Large intestine (tissue), 12 donors: ENCODE measurements at places on chromosomes 5 and 9.

DNA sequence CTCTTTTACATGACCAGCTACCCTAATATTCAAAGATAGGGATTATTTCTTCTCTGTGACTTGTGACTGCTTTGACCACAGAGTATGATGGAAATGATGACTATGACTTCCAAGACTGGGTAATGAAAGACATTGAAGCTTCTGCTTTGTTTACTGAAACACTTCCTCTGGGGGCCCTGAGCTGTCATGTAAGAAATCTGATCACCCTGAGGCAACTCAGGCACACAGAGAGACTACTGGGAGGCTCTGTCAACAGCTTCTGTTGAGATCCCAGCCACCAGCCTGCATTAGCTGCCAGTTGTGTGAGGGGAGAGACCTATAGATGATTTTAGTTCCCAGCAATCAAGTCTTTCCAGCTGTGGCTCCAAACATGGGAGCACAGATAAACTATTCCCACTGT is 76.5 kb downstream of the KCTD16 start:
- no peak for DNase-seq

DNA sequence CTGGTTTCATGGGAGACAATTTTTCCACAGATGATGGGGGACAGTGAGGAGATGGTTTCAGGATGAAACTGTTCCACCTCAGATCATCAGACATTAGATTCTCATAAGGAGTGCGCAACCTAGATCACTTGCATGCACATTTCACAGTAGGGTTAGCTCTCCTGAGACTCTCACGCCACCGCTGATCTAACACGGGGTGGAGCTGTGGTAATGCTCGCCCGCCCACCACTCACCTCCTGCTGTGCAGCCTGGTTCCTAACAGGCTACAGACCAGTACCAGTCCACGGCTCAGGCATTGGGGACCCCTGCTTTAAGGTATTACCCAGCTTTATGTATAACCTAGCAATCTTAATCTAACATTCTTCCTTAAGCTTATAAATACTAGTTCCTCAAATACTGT is 35.6 kb downstream of the TTC39B start:
- DNase-seq, result no peak

DNA sequence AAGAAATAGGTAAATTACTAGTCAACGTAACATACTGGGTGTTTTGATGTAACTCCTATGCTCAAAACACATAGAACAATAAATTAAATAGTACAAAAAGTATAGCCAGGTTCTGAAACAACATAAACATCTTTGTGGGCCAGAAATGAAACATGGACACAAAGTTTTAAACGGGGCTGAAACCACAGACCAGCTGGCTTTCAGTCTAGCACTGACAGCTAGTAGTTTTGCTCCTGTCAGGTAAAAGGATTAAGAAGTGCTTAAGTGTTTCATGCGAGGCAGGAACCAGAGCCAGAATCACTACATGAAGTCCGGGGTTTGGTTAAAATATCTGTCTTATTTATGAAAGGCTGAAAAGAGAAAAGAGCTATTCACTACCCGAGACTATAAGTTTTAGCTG is 19.5 kb downstream of the DCAF10 start:
- DNase-seq, result no peak

GRCh38 chr5:153618307-153618706 is 127.8 kb downstream of the GRIA1 start:
- no peak for DNase-seq

GRCh38 chr5:11611011-11611410 is 293.2 kb downstream of the CTNND2 start:
- no peak for DNase-seq

GRCh38 chr9:546797-547223 is 294.7 kb upstream of the DMRT1 start:
- no peak for DNase-seq

DNA sequence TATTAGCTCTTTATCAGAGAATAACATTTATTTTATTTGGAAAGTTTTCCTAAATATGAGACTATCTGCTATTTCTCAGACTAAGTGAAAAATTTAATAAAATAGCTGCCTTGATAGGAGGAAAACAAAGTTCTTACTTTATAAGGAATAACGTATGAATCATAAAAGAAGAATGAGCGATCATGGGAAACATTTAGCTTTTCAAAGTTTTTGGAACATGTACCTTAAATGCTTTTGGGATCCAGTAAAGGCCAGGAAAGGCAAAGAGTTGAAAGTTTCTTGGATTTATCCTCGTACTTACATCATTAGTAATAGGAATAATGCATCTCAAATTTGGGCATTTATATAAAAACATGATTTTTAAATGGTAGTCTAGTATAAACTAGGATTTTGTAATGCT is 19.4 kb downstream of the OGN start:
- no peak for DNase-seq

GRCh38 chr5:83441747-83442146 is 29.8 kb upstream of the VCAN start:
- DNase-seq, result no peak

GRCh38 chr5:95669540-95669939 is 13.3 kb downstream of the SPATA9 start:
- peak; percentile 51 for DNase-seq

GRCh38 chr5:36105819-36106218 is 39.1 kb upstream of the UGT3A2 start:
- DNase-seq, result no peak

- no peak for DNase-seq
Observed at GRCh38 chr5:71731015-71731414, 11.9 kb downstream of the CARTPT start.

DNA sequence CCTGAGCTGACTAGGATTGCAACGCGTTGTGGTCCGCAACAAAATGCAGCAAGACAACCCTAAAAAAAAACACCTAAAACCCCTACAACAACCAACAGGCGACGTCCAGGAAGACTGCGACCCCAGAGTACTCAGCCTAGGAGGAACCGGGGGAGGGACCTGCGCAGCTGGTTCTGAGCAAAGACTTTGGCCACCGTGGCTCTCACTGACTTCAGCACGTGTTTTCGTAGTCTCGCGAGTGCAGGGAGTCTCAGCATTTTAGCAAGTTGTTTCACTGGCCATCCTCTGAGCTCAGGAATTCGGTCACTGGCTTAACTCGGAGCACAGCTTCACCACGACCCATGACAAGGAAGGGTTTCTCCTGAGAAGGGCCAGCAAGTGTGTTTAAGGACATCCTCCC is 8.6 kb upstream of the ZDHHC11 start:
- peak; percentile 37 for DNase-seq

DNA sequence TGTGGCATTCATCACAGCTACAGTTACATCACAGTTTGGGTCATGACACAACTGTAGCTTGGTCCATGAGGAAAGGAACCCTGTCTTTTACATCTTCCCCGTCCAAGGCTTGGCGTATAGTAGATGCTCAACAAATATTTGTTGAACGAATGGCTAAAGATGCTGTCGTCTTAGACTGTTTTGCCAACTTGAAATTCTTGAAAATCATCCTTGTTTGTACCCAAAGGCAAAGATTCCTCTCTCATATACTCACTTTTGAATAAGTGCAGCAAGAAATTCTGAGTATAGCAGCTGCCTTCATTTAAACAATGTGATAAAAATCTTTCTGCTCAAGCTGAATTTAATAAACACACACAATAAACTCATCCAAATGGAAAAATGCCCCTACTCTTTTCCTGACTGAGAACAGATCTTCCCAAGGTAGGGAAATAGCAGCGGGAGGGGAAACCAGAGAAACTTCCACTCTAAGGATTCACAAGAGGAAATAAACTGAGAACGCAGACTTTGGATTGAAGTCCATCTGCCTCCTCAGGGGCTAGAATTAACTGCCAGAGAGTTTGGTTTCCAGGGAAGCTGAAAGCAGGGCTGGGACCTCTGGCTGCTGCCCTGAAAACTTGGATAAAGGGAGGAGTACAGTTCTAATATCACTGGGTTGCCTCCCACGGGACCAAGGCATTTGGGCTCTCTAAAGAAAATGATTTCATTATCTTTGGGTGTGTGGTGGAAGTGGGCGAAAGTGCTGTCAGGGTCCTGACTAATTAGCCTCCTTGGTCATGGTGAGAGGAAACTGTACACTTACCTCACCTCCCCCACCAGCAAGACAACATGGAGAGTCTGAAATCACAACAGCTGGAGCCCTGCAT is 99.1 kb downstream of the DPYSL3 start:
- DNase-seq, result no peak

DNA sequence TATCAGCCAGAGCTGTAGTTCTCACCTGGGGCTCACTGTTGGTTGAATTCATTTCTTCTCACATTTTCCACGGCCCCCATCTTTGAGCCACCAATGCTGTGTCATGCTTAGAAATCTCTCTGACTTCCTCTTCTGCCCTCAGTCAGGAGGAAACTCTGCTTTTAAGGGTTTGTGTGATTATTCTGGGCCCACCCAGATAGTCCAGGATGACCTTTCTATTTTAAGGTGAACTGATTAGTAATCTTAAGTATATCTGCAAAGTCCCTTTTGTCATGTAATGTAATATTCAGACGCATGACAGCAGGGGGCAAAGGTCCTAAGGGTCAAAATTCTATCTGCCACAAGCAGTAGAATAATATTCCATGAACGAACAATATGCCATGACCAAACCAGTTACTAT is 88.4 kb downstream of the AK8 start:
- DNase-seq, result peak; percentile 87

DNA sequence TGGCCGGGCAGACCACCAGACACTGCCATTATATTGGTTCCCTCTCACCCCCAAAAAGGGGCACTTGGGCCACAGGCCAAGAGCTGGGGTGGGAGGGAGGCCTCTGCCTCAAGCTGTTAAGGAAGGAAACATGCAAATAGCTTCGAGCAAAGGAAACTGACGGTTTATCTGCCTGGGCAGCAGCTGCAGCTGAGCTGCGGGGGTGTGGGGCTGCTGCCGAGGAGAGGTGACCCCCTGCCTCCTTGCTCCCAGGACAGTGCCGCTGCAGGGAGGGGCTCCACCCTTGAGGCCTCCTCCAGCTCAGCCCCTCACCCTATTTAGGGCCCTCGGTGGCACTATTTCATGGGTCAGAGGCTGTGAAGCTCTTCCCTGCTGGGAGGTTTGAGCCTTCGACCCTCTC is 789 bp downstream of the DOK3 start:
- no peak for DNase-seq

GRCh38 chr5:139839232-139839815 is 43.7 kb downstream of the PSD2 start:
- no peak for DNase-seq

DNA sequence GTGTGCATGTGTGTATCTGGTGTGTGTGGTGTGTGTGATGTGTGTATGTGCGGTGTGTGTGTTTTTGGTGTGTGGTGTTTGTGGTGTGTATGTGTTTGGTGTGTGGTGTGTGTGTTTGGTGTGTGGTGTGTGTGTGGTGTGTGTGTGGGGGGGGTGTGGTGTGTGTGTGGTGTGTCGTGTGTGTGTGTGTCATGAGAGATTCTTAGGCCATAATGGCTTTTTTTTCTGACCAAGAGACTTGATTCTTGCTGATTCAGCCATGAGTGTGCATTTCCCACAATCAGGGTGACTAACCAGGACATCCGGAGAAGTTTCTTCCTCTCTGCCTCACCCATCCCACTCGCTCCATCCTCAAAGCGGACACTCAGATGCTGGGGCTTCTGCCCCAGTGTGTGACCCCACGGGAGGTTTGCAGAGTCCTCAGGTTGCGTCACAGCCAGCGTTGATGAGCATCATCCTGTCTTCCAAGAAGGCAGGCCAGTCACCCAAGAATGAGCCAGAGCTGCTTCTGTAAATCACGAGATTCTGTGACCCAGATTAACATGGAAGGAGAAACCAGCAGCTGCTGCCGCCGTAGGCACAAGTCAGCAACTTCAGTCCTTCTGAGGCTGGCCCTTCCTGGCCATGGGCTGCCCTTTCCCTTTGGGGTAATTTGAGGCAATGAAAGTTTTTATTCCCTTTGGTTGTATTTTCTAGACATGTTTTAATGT is 12.5 kb upstream of the CTSL start:
- peak; percentile 51 for DNase-seq

DNA sequence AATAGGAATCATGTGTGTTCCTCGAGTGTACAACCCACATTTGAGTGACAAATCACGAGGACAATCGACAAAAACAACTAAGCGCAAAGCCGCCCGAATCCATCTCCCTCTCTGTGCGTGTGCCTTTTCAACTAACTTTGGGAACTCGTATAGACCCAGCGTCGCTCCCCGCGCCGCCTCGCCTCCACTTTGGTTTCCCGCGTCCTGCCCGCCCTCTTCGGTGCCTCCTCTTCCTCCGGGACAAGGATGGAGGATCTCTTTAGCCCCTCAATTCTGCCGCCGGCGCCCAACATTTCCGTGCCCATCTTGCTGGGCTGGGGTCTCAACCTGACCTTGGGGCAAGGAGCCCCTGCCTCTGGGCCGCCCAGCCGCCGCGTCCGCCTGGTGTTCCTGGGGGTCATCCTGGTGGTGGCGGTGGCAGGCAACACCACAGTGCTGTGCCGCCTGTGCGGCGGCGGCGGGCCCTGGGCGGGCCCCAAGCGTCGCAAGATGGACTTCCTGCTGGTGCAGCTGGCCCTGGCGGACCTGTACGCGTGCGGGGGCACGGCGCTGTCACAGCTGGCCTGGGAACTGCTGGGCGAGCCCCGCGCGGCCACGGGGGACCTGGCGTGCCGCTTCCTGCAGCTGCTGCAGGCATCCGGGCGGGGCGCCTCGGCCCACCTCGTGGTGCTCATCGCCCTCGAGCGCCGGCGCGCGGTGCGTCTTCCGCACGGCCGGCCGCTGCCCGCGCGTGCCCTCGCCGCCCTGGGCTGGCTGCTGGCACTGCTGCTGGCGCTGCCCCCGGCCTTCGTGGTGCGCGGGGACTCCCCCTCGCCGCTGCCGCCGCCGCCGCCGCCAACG is at the start of gene GPR150:
GPR150 (plus strand) TSS at position 58 of the 840 bp plus-strand sequence; CDS start at position 247, 189 bp downstream.
- DNase-seq, result peak; percentile 84

- DNase-seq, result no peak
Observed at GRCh38 chr5:130652176-130652575, 512.9 kb downstream of the HINT1 start.

- no peak for DNase-seq
Observed at GRCh38 chr9:137319011-137319738, 17.1 kb upstream of the NRARP start.

DNA sequence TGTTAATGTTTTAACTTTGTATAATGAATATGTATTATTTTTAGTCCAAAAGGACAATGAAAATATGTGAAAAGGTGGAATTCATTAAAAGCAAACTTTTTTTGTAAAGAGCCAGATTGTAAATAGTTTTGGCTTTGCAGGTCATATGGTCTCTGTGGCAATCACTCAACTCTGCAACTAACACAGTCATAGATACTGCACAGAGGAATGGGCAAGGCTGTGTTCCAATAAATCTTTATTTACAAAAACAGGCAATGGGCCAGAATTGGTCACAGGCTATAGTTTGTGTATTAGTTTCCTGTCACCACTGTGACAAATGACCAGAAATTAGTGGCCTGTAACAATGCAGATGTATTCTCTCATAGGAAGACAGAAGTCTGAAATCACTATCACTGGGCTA is 125.4 kb upstream of the PTCH1 start:
- no peak for DNase-seq

- no peak for DNase-seq
Observed at GRCh38 chr5:89668821-89669220, 740.7 kb downstream of the CETN3 start.

GRCh38 chr9:128201441-128202369 is 1.5 kb upstream of the DNM1 start:
- no peak for DNase-seq
